ENCODE measurements at places on chromosomes 5 and 9. TPM values are rescaled to one million over a fixed set of nuclear protein-coding genes. Genes with fewer than 3 reads are reported as not detected.

Gene MED7
- total RNA-seq, result 13.7 TPM

Gene GRM6
- total RNA-seq, result not detected

Gene TMEM232
- total RNA-seq, result 0.27 TPM

Gene PHAX
- total RNA-seq, result 42.5 TPM

DNA sequence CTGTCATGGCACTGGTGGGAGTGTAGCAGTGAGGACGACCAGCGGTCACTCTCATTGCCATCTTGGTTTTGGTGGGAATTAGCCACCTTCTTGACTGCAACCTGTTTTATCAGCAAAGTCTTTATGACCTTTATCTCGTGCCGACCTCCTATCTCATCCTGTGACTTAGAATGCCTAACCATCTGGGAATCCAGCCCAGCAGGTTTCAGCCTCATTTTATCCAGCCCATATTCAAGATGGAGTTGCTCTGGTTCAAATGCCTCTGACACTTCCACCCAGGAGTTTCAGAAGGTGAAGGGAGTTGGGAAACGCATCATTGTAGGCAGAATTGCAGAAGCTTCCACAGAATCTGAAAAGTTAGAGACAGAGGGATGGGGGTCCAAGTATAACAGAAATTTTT lies 35.4 kb downstream of the SHC3 start:
- DNase-seq, result no peak

DNA sequence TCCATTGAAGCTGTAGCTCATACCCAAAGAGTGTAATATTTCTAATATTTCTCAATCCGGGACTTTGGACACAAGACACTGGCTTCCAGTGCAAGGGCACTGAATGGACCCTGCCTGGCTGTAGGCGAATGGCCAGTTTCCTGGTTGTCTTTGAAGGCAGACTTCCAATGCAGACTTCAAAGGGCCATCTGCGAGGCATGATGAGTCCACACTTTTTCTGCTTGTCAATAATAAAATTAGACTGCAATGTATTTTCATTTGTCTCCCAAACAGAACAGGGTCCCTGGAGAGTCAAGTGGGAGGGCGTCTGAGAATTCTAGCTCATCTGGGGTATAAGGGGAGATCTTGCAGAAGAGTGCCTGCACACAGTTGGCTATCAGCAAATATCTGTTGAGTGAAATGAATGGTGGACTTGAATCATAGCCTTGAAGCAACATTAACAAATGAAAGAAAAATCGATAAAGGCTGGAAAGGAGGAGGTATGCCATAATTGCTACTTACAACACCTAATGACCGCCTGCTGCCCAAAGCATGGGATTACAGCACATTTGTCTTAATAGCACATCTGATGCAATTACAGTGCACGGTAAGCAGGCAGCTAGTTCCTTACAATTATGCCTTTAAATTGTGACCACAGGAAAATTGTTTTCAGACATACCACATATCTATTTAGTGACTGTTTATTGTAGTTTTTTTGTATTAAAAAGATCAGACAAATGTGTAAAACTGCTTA lies 137.5 kb downstream of the ARHGEF28 start:
- no peak for DNase-seq

GRCh38 chr5:119340597-119341218 lies 15.1 kb upstream of the TNFAIP8 start:
- DNase-seq, result peak; percentile 83

DNA sequence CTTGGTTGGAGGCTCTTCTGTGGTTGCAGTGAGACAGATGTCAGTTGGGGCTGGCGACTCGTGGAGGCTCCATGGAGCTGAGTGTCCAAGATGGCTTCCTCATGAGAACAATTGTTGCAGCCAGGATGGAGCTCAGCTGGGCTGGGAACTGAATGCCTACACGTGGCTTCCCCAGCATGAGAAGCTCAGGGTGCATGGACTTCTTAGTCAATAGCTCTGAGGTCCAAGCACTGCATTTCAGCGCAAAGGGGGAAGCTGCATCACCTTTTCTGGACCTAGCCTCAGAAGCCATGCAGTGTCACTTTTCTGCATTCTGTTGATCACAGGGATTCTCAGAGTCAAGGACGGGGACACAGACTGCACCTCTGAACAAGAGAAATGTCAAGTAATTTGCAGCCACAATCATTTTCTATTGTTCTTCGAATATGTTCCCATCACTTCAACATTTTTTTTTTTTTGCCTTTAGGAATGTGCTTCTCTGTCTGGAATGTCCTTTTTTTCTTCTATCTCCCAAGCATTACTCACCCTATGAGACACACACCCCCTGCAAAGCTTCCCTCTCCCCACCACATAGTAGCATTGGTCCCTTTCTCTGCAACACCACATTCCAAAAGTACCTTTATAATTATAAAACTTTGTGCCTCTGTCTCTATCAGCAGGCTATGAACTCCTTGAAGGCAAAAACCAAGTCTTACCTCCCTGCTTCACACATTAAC lies 57.5 kb upstream of the STK32A start:
- DNase-seq, result no peak

GRCh38 chr5:160434022-160434531 lies 12.4 kb downstream of the PTTG1 start:
- peak; percentile 27 for DNase-seq

- DNase-seq, result no peak
Measured at GRCh38 chr5:175842951-175843793, 28.2 kb upstream of the CPLX2 start.

DNA sequence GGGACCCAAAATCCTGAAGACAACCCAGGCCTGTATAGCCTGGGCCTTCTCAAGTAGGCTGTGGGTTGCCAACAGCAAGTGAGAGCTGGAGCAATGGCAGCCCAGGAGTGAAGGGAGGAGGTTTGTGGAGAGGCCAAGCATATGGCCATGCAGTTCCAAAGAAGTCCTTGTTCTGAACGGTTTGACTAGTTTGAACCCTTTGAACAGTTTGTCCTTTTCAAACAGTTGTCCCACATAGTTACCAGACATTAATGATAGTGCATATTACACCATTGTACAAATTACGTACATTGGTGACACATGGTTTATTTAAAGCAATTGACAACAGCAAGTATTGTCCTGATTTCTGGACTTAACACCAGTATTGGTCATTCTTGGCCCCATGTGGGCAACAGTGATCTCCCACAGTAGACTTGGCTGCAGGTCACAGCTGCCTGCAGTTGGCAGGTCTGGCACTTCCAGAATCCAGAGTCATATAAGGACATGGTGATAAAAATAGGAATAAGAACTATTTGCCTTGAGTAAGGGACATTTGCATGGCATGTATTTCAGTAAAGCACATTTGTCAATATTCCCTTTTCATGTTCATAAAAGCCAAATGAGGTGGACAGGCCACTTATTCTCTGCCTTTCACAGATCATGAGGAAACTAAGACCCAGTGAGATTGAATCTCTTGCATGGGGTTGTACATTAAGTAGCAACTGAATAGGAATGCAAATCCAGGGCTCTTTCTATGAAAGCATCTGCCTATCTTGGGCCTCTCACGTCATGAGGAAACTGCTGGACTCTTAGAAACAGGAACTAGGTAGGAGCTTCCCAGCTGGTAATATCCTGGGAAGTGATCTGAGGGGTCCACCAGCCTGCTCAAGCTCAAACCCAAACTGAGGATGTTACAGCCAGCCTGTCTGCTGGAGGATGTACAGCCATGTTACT lies 30.3 kb downstream of the SLC25A48 start:
- no peak for DNase-seq

DNA sequence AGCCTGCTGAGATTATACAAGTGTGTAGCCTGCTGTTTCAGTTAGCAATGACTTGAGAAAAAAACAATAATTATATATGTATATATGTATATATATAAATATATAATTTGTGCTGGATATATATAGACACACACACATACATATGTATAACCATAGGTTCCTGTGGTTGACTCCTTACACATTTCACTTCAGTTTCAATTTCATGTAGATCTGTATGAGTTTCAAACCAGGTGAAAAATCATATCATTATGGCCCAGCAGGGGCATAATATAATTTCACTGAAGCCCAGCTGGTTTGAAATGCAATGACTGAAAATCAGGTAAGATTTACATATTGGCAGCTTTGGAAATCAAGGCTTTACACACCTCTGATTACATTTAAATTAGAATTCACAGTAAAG lies 690.4 kb upstream of the CDH18 start:
- no peak for DNase-seq

- DNase-seq, result peak; percentile 72
Measured at GRCh38 chr9:70111042-70111602, 67.5 kb downstream of the MAMDC2 start.

- DNase-seq, result no peak
Measured at GRCh38 chr9:110809038-110809595, 140.5 kb downstream of the MUSK start.

GRCh38 chr5:12477554-12477953 lies 573.3 kb upstream of the CTNND2 start:
- no peak for DNase-seq

All from activated CD8-positive, alpha-beta T cell treated with anti-CD3 and anti-CD28 coated beads for 36 hours (primary cell).